Breast epithelium (tissue), 4 donors: ENCODE measurements at places on chromosomes 12 and 14. TPM values are rescaled to one million over a fixed set of nuclear protein-coding genes. Genes with fewer than 3 reads are reported as not detected.

MORN3 gene
- 0.29 TPM for total RNA-seq

LRRC43 gene
- 0.66 TPM for total RNA-seq

DAO gene
- not detected for total RNA-seq

SRRM4 gene
- total RNA-seq = not detected

SUOX gene
- total RNA-seq = 30.2 TPM

PZP gene
- total RNA-seq = 0.80 TPM

CATSPERB gene
- 18.7 TPM for total RNA-seq

SYT10 gene
- not detected for total RNA-seq

DNA sequence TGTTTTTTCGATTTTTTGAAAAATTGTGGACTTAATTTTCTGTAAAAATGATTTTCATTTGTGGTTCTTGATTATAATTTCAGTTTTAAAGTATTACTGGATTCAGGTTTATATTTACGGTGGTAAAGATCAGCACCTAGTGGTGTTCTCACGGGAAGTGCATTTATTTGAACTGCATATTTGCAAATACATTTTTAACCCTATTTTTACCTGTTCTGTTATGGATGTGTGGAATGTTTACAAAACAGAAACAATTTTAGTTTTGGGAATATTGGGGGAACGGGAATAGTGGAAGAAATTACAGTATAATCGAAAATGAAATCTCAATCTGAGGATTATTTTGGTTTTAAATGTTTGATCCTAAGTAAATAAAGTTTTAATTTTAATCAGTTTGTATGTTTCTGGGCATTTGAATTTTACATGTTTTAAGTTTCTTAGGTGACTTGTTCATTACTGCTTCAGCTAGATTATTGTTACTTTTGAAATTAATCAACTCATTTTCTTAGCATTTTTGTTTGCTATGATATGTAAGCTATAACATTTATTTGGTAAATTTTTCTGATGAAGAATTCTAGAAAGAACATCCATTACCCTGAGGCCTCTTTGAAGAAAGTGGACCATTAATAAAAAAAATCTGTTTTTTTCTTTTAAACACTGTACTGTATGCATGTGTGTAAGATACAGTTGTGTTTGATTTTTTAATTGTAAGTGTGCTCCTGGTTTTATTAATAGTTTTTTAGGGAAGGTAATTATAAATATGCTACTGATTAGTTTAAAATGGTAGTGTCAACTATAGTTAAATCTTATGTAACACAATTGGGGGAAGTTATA lies 942 bp downstream of the ATF7IP start:
- no peaks in the 10 kb centered on the region for H3K4me1 ChIP-seq
- H3K36me3 ChIP-seq = no peaks in the 10 kb centered on the region
- no peaks in the 10 kb centered on the region for H3K27me3 ChIP-seq
- peak overlapping the region; percentile 97 for H3K27ac ChIP-seq
- H3K4me3 ChIP-seq = peak overlapping the region; percentile 75
- DNase-seq = no peak

DNA sequence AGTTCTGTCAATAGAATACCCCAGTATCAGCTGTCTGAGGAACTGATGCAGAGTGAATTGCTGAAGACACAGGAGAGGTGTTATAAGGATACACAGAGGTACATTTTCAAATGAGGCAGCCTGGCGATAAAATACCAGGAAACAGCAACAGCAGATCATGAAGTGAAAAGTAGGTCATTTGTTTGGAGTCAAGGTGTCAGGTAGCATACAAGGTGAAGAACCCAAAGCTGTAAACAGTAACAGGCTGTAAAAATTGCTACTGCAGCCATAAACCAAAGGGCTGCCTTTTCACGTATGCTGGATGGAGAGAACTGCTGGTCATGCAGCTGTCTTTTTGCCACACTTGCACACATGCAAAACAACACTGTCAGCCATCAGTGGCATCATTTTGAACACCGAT lies 9.3 kb upstream of the TWF1 start:
- no peak overlapping the region for H3K27ac ChIP-seq
- H3K4me3 ChIP-seq = no peak overlapping the region
- DNase-seq = no peak
- H3K27me3 ChIP-seq = no peaks in the 10 kb centered on the region
- no peaks in the 10 kb centered on the region for H3K4me1 ChIP-seq

DNA sequence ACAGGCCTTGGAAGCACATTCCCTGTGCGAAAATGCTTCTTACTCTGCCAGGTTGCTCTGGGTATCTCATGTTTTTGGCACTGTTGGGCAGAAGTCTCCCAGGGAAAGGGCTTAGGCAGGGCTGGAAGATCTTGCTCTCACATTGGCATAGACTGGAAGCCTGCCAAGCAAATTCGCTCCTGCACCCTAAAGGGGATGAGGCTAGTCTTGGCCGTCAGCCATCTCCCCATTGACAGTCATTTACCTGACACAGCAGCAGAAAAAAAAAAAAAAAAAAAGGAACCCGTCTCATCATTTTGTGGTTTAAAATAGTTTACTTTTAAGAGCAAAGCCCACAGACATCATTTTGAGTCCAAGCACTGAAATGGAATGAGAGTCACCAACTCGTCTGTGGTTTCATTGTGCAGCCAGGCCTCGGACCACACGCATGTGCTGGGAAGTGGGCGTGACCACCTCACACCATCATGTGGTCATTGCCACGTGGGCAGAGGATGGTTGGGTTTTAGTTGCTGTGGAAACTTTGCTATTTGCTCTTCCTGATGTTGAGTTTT lies 84.8 kb downstream of the NRXN3 start:
- no peaks in the 10 kb centered on the region for H3K27me3 ChIP-seq
- H3K36me3 ChIP-seq = no peaks in the 10 kb centered on the region
- H3K4me1 ChIP-seq = no peaks in the 10 kb centered on the region
- H3K4me3 ChIP-seq = no peak overlapping the region
- no peak for DNase-seq
- no peak overlapping the region for H3K27ac ChIP-seq

GRCh38 chr14:23572836-23573235 lies 5.2 kb upstream of the AP1G2 start:
- peaks cover 12% of the 10 kb centered on the region for H3K27me3 ChIP-seq

- no peaks in the 10 kb centered on the region for H3K27me3 ChIP-seq
- DNase-seq = peak; percentile 66
- H3K27ac ChIP-seq = peak overlapping the region; percentile 80
- no peaks in the 10 kb centered on the region for H3K36me3 ChIP-seq
- H3K4me3 ChIP-seq = no peak overlapping the region
- peaks cover 5% of the 10 kb centered on the region for H3K4me1 ChIP-seq
Observed at GRCh38 chr12:124433147-124433874, 134.1 kb downstream of the NCOR2 start.

DNA sequence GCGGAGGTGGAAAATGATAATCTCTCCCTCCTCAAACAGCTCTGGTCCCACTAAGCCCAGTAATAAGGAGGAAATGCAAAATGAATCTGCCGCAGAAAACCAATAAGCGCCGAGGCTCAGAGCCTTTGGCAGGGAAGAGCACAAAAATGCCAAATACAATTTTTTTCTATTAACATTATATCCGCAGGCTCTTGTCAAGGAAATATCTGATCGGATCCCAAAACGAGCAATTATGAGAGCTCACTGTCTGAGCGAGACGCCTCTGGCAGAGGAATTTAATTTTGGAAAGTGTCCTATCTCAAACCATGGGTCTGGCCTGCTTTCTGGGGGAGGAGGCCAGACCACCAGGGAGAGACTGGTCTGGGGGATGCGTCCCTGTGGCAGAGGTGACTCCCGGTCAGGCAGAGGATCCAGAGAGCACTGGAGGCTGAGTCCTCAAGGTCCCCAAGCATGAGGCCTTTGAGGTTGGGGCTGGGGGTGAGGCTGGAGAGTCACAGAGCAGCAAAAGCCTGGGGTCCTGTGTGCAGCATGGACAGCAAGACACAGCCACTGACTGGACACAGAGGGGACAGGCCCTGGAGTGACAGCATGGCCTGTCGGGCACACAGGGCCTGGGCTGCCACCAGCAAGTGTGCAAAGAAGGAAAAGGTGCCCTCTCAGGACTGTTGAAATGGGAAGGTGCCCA lies 342.8 kb upstream of the SFSWAP start:
- H3K36me3 ChIP-seq = no peaks in the 10 kb centered on the region
- H3K4me1 ChIP-seq = no peaks in the 10 kb centered on the region
- no peak overlapping the region for H3K27ac ChIP-seq
- peaks cover 10% of the 10 kb centered on the region for H3K27me3 ChIP-seq

DNA sequence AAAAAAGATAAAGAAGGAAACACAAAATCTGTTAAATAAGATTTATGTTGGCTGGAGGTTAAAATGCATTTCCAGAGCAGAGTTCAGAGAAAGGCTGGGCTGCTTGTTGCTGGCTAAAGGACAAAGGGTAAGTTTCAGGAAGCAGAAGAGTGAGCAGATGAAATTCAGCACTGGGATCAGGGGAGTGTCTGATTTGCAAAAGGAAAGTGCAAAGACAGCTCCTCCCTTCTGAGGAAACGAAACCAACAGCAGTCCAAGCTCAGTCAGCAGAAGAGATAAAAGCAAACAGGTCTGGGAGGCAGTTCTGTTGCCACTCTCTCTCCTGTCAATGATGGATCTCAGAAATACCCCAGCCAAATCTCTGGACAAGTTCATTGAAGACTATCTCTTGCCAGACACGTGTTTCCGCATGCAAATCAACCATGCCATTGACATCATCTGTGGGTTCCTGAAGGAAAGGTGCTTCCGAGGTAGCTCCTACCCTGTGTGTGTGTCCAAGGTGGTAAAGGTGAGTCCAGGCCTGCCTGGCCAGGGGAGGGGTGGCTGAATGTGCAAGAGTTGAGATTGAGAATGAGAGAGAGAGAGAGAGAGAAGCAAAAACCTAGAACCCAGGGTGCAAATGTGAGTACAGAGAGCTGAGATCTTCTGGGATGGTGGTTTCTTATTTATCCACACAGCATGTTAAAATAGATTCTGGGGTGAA lies at the start of gene OAS1:
Gene OAS1 (plus strand): TSS at position 251 of the 703 bp plus-strand sequence. CDS start 78 bp downstream, at position 329.
- peaks cover 5% of the 10 kb centered on the region for H3K4me1 ChIP-seq
- H3K4me3 ChIP-seq = peak within 1 kb of the TSS; percentile 76

DNA sequence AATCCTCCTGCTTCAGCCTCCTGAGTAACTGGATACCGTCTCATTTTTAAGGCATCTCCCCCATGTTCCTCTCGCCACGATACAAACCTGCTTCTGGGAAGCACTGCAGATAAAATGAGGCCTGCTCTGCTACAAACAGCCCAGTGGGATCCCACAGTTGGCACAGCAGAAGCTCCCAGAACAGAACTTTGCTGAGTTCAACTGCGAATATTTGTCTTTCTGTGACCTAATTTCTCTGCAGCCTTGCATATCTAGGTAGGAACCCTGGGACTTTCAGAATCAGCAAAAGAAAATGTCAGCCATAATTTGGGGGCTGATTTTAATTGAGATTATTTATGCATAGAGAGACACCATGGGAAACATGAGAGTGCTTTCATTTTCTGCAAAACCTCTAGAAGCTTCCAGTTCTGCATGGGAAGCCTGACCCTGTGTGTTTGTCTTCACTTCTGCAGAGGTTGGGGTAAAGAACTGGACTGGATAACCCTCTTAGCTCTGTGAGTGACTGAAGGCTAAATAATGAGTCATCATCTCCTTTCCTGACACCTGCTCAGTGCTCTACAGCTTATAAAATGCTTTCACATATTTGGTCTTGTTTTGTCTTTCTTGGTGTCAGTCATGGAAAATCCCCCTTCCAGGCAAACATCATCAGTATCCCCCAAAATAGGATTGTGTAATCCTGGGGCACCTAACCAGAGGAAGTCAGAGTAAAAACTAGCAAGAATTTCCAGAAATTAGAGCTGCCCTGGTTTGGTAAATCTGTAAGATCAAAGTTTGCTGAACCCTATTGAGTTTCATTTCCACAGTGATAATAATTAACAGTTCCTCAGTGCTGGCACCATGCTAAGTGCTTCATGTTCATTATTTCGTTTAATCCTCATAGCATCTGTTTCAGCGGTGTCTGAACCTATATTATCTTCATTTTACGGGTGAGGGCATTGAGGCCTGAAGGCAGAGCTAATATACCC lies 185.8 kb downstream of the SLC15A4 start:
- H3K27ac ChIP-seq = no peak overlapping the region
- no peak for DNase-seq
- no peak overlapping the region for H3K4me3 ChIP-seq
- H3K4me1 ChIP-seq = no peaks in the 10 kb centered on the region

GRCh38 chr12:67504026-67504425 lies 144.5 kb upstream of the DYRK2 start:
- H3K36me3 ChIP-seq = no peaks in the 10 kb centered on the region
- no peak for DNase-seq
- H3K4me3 ChIP-seq = no peak overlapping the region
- no peak overlapping the region for H3K27ac ChIP-seq
- H3K27me3 ChIP-seq = no peaks in the 10 kb centered on the region

DNA sequence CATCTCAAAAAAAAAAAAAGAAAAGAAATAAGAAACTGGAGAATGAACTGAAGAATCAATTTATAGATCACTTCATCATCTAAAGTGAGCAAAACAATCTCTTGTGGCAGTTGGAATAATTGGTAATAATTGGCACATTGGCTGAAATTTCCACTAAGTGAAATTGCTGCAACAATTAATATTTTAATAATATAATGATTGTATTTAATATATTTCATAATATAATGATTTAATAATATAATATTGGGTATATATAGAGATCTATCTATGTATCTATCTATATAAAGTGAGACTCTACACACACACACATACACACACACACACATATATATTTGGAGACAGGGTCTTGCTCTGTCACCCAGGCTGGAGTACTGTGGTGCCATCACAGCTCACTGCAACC lies 81.2 kb upstream of the PRICKLE1 start:
- H3K4me1 ChIP-seq = no peaks in the 10 kb centered on the region
- H3K27ac ChIP-seq = no peak overlapping the region
- no peak overlapping the region for H3K4me3 ChIP-seq
- no peak for DNase-seq
- no peaks in the 10 kb centered on the region for H3K27me3 ChIP-seq

GRCh38 chr14:72801381-72801812 lies 92.5 kb downstream of the DPF3 start:
- no peaks in the 10 kb centered on the region for H3K36me3 ChIP-seq
- no peak for DNase-seq
- H3K4me1 ChIP-seq = no peaks in the 10 kb centered on the region
- H3K27me3 ChIP-seq = no peaks in the 10 kb centered on the region

GRCh38 chr14:53610947-53611346 lies 345.7 kb downstream of the BMP4 start:
- no peaks in the 10 kb centered on the region for H3K36me3 ChIP-seq
- no peaks in the 10 kb centered on the region for H3K27me3 ChIP-seq
- no peak for DNase-seq
- H3K4me3 ChIP-seq = no peak overlapping the region
- H3K27ac ChIP-seq = no peak overlapping the region

- no peak for DNase-seq
- H3K36me3 ChIP-seq = no peaks in the 10 kb centered on the region
- H3K4me1 ChIP-seq = no peaks in the 10 kb centered on the region
Observed at GRCh38 chr12:8823565-8824300, 1.3 kb downstream of the A2ML1 start.

- no peaks in the 10 kb centered on the region for H3K27me3 ChIP-seq
- H3K4me3 ChIP-seq = no peak overlapping the region
Observed at GRCh38 chr12:68469113-68469512, 137.0 kb upstream of the MDM1 start.

- H3K27me3 ChIP-seq = peaks cover 12% of the 10 kb centered on the region
- H3K27ac ChIP-seq = no peak overlapping the region
- H3K36me3 ChIP-seq = no peaks in the 10 kb centered on the region
- no peaks in the 10 kb centered on the region for H3K4me1 ChIP-seq
- no peak overlapping the region for H3K4me3 ChIP-seq
Observed at GRCh38 chr14:78173346-78174035, 3.3 kb downstream of the NRXN3 start.

- no peak for DNase-seq
- no peak overlapping the region for H3K27ac ChIP-seq
Observed at GRCh38 chr12:5809586-5809985, 135.5 kb downstream of the ANO2 start.

GRCh38 chr12:92977326-92977725 lies 48.2 kb upstream of the EEA1 start:
- H3K4me1 ChIP-seq = no peaks in the 10 kb centered on the region
- no peak for DNase-seq
- no peak overlapping the region for H3K27ac ChIP-seq
- H3K27me3 ChIP-seq = no peaks in the 10 kb centered on the region
- no peaks in the 10 kb centered on the region for H3K36me3 ChIP-seq
- no peak overlapping the region for H3K4me3 ChIP-seq
